ENCODE measurements at places on chromosomes 7 and 10. TPM values are rescaled to one million over a fixed set of nuclear protein-coding genes. Genes with fewer than 3 reads are reported as not detected.

DNA sequence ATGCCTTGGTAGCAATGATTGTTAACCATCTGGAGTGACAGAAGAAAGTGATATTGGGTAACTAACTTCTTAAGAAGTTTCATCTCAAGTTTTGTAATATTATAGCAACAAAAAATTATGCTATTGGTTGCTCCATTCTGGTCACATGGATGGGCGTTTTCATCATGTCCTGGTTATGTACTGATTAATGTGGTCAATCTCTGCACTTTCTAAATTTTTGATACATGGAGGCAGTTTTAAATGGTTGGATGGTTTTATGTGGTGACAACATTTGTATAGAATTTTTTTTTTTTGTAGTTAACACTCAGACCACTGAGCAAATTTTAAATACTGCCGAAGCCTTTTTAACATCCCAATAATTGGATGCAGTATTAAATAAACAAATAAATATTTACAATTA lies 55.2 kb upstream of the CCAR1 start:
- no peaks in the 10 kb centered on the region for H3K27me3 ChIP-seq
- H3K27ac ChIP-seq: no peak overlapping the region
- H3K36me3 ChIP-seq: peaks cover 18% of the 10 kb centered on the region
- no peaks in the 10 kb centered on the region for H3K4me1 ChIP-seq

DNA sequence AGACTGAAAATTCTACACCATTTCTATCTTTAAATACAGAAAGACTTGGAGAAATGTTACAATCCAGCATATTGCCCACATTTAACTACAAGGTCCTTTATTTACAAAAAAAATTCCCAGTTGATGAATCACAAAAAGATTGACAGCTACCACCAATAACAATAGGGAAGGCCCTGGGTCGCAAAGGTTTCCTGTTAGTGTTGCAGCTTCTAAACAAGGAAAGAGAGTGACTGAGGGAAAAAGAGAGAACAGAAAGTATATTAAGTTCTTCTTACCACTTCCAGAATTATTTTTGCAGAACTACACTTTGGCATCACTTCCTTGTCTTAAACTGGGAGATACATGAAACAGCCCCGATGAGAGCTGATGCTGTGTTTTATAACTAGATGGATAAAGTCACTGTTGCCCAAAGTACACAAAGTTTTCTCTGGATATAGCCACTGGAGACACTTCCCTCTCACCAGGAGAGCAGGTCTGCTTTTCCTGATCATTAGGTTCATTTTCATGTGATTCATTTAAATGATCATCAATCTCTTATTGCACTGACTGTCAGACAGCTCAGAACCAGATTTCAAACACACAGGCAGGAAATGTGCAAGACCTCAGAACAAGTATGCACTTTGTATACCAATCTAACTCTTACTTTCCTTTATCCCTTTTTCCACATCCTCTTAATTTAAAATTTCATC lies 57.0 kb downstream of the SHTN1 start:
- H3K27ac ChIP-seq: no peak overlapping the region
- no peak overlapping the region for H3K4me3 ChIP-seq
- H3K36me3 ChIP-seq: peaks cover 33% of the 10 kb centered on the region
- no peaks in the 10 kb centered on the region for H3K4me1 ChIP-seq
- no peaks in the 10 kb centered on the region for H3K27me3 ChIP-seq

- no peak for DNase-seq
- H3K36me3 ChIP-seq: no peaks in the 10 kb centered on the region
- H3K4me3 ChIP-seq: no peak overlapping the region
- H3K27ac ChIP-seq: no peak overlapping the region
Measured at GRCh38 chr10:74263996-74264395, 113.0 kb downstream of the ADK start.

DNA sequence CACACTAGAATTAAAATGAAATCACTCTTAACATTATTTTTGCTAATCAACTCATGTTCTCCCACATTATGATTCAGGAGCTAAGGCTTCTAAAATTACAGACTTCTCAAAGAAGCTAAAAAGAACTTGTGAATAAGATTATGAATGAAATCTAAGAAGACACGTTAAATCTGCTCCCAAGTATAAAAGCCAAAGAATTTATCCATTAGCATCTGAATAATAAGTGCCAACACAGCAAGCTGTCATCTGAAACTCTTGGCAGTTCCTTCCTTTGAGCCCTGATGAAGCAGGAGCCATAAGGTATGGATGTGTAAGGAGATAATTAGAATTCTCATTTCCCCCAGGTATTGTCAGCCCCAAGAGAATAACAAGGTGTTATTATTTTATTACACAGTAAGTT lies 50.3 kb downstream of the TPK1 start:
- no peak for DNase-seq
- H3K4me3 ChIP-seq: no peak overlapping the region
- H3K27me3 ChIP-seq: no peaks in the 10 kb centered on the region
- H3K27ac ChIP-seq: no peak overlapping the region
- H3K4me1 ChIP-seq: no peaks in the 10 kb centered on the region

DNA sequence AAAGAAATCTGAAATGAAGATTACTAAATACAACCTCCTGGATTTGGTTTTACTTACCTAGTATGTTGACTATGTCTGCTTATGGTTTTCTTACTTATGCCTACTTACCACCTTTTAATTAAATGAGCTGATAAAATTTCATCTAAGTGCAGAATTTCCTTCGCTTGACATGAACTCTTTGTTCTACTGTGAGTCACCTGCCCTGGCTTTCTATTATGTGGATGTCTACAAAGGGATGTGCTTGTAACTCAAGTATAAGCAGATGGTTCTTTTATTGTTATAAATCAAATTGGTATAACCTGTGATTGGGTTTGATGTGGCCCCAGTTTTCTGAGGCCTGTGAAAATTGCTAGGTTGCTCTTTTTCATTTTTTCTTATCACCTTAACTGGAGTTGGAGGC lies 389.1 kb upstream of the ANKRD30A start:
- no peaks in the 10 kb centered on the region for H3K36me3 ChIP-seq
- no peaks in the 10 kb centered on the region for H3K27me3 ChIP-seq
- no peak for DNase-seq
- no peaks in the 10 kb centered on the region for H3K4me1 ChIP-seq
- no peak overlapping the region for H3K4me3 ChIP-seq

- peaks cover 5% of the 10 kb centered on the region for H3K4me1 ChIP-seq
- no peak for DNase-seq
- H3K27me3 ChIP-seq: no peaks in the 10 kb centered on the region
- H3K27ac ChIP-seq: no peak overlapping the region
Measured at GRCh38 chr10:118840776-118841468, 86.2 kb upstream of the CACUL1 start.

- no peaks in the 10 kb centered on the region for H3K4me1 ChIP-seq
- peak; percentile 35 for DNase-seq
- H3K27ac ChIP-seq: no peak overlapping the region
- H3K27me3 ChIP-seq: no peaks in the 10 kb centered on the region
- H3K4me3 ChIP-seq: no peak overlapping the region
Measured at GRCh38 chr7:112010994-112011393, 195.2 kb downstream of the DOCK4 start.

DNA sequence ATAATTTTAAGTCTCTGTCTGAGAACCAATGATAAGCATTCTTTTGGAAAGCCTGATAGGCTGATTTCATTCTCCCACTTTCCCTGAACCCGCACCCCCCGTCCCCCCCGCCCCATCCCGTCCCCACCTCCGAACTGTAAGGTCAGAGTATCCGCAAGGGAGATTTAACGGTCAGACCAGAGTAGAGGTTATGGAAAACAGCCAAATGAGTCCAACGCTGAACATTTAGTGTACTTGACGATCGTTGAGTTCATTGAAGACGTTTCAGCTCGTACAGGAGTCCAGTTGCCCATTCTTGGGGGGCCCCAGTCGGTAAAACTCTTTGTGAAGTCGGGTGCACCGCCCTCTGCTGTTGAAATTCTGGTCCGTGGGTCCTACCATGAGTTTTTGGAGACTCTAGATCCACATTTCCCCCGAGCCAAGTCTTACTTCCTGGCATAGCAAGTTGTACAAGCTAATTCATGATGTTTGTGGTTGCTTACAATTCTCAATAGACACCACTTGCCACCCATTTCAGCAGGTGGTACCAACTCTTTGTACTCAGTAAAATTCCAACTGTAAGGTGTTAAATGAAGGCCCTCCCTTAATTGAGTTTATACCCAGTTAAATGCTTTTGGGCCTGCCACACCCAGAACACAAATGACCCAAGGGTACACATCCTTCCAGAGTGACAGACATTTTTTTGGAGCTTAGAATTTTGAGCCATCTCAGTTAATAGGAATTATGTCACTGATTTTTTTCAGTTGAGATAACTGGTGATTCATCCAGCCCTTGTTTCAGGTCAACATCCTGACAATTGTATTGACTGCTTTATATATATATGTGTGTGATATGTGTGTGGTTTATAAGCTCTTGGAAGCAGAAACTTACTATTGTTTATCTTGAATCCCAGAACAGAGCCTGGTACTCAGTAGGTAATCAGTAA lies 1.2 kb downstream of the MARCHF5 start:
- no peaks in the 10 kb centered on the region for H3K27me3 ChIP-seq
- DNase-seq: peak; percentile 80
- H3K4me1 ChIP-seq: peaks cover 20% of the 10 kb centered on the region
- peak overlapping the region; percentile 88 for H3K4me3 ChIP-seq
- peak overlapping the region; percentile 94 for H3K27ac ChIP-seq

GRCh38 chr10:46550076-46550790 lies 6.2 kb downstream of the GPRIN2 start:
- no peak overlapping the region for H3K27ac ChIP-seq
- peaks cover 22% of the 10 kb centered on the region for H3K36me3 ChIP-seq
- H3K4me3 ChIP-seq: no peak overlapping the region
- DNase-seq: no peak

- no peaks in the 10 kb centered on the region for H3K4me1 ChIP-seq
- no peak overlapping the region for H3K4me3 ChIP-seq
- no peaks in the 10 kb centered on the region for H3K36me3 ChIP-seq
Measured at GRCh38 chr10:69814251-69814650, 12.5 kb downstream of the COL13A1 start.

GRCh38 chr7:151168003-151168786 lies 701 bp upstream of the GBX1 start:
- H3K4me1 ChIP-seq: peaks cover 25% of the 10 kb centered on the region
- H3K4me3 ChIP-seq: peak overlapping the region; percentile 66
- DNase-seq: peak; percentile 42
- H3K27me3 ChIP-seq: peaks cover 57% of the 10 kb centered on the region

GRCh38 chr7:97025983-97026714 lies 1.5 kb upstream of the DLX5 start:
- DNase-seq: peak; percentile 48
- peaks cover 62% of the 10 kb centered on the region for H3K27me3 ChIP-seq
- H3K27ac ChIP-seq: no peak overlapping the region
- H3K36me3 ChIP-seq: no peaks in the 10 kb centered on the region
- peaks cover 21% of the 10 kb centered on the region for H3K4me1 ChIP-seq

- H3K27ac ChIP-seq: peak overlapping the region; percentile 88
- H3K36me3 ChIP-seq: no peaks in the 10 kb centered on the region
- DNase-seq: no peak
- H3K4me3 ChIP-seq: no peak overlapping the region
- H3K27me3 ChIP-seq: no peaks in the 10 kb centered on the region
Measured at GRCh38 chr10:102780527-102780808, 36.7 kb downstream of the WBP1L start.

- peaks cover 1% of the 10 kb centered on the region for H3K4me1 ChIP-seq
- no peak overlapping the region for H3K27ac ChIP-seq
- no peaks in the 10 kb centered on the region for H3K27me3 ChIP-seq
- no peak overlapping the region for H3K4me3 ChIP-seq
Measured at GRCh38 chr7:151398446-151399304, 11.2 kb downstream of the WDR86 start.

GRCh38 chr10:132945894-132946255 lies 3.5 kb upstream of the CFAP46 start:
- peaks cover 3% of the 10 kb centered on the region for H3K27me3 ChIP-seq
- no peak for DNase-seq
- peaks cover 6% of the 10 kb centered on the region for H3K4me1 ChIP-seq
- H3K36me3 ChIP-seq: no peaks in the 10 kb centered on the region
- H3K4me3 ChIP-seq: no peak overlapping the region
- no peak overlapping the region for H3K27ac ChIP-seq

DNA sequence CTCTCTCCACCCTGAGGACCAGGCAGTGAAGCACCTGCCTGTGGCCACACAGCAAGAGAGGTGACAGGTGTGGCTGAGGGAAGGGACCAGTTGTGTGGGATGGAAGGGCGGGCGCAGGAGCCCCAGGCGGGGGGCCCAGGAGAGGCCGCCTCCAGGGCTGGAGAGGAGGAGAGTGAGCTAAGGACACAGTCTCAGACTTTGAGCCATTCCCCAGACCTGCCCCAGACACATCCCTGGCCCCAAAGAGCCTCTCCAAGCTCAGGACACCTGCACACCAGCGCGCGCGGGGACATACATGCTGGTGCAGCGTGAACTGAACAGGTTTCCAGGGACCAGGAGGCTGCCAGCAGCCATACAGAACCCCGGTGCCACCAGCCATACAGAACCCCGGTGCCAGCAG lies 237.3 kb downstream of the MAD1L1 start:
- H3K27ac ChIP-seq: no peak overlapping the region
- H3K36me3 ChIP-seq: peaks cover 3% of the 10 kb centered on the region
- H3K4me1 ChIP-seq: no peaks in the 10 kb centered on the region

GRCh38 chr7:91266689-91267090 lies 2.5 kb downstream of the FZD1 start:
- peak overlapping the region; percentile 85 for H3K4me3 ChIP-seq
- no peak for DNase-seq
- H3K27me3 ChIP-seq: no peaks in the 10 kb centered on the region
- peak overlapping the region; percentile 87 for H3K27ac ChIP-seq

- H3K4me3 ChIP-seq: no peak overlapping the region
- no peaks in the 10 kb centered on the region for H3K27me3 ChIP-seq
- H3K36me3 ChIP-seq: no peaks in the 10 kb centered on the region
- H3K27ac ChIP-seq: no peak overlapping the region
Measured at GRCh38 chr10:130350996-130351395, 214.8 kb downstream of the GLRX3 start.

GRCh38 chr10:45420453-45421192 lies 46.6 kb downstream of the ALOX5 start:
- H3K27ac ChIP-seq: peak overlapping the region; percentile 89
- peaks cover 34% of the 10 kb centered on the region for H3K4me1 ChIP-seq
- H3K36me3 ChIP-seq: no peaks in the 10 kb centered on the region
- no peaks in the 10 kb centered on the region for H3K27me3 ChIP-seq

DNA sequence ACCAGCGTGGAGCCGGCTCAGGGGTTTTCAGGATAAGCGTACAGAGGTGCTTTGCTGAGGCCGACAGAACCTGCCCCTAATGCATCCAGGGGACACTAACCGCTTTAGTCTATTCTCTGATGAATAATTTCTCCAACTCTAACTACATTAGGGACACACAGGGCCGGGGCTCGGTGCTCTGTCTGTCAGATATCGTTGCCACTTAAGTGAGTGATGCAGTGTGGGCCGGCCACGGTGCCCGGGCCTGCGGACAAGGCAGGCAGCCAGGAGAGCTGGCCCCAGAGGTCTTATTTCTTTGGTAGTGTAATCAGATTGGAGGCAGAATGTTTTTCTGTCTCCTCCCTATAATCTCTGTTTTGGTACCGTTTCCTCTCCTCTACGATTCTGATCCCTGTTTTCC lies 62.7 kb downstream of the ADRA2A start:
- H3K4me1 ChIP-seq: no peaks in the 10 kb centered on the region
- no peak overlapping the region for H3K27ac ChIP-seq
- H3K4me3 ChIP-seq: no peak overlapping the region
- DNase-seq: no peak
- no peaks in the 10 kb centered on the region for H3K36me3 ChIP-seq
- H3K27me3 ChIP-seq: no peaks in the 10 kb centered on the region

GRCh38 chr7:36599645-36600313 lies 124.5 kb downstream of the AOAH start:
- H3K27me3 ChIP-seq: no peaks in the 10 kb centered on the region
- no peak for DNase-seq
- H3K27ac ChIP-seq: peak overlapping the region; percentile 44
- no peaks in the 10 kb centered on the region for H3K36me3 ChIP-seq

The PRPS1L1 gene
- total RNA-seq: not detected

The CALHM1 gene
- not detected for total RNA-seq

The ASB10 gene
- total RNA-seq: not detected

The TSPAN12 gene
- total RNA-seq: 10.7 TPM

The MRC1 gene
- 38.5 TPM for total RNA-seq

The NOS3 gene
- total RNA-seq: 8.7 TPM

The FXYD4 gene
- not detected for total RNA-seq

Measured in stomach (tissue), 19 donors.